Activated naive CD4-positive, alpha-beta T cell treated with anti-CD3 and anti-CD28 coated beads, Interleukin-2, amount 10 ng/mL, durations not matched to agents 7 days and 5 days (primary cell): ENCODE measurements at places on chromosomes 6 and 20.

DNA sequence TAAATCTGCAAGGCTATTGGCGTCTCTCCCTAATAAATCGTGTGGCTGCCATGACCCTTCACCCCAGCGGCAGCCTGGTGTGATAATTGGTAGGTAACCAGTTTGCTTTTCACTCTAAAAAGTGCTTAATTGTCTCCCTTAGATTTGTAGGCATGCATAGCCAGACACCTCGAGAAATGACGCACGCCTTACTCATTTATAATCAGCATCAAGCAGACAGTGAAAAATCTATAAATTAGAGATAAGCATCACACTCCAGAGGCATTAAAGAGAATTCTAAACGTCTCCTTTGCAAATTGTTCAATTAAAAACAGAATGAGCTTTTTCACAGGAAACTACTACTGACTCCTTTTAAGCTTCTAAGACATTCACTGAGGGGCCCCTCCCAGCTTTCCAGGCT lies 110.2 kb upstream of the RPS6KA2 start:
- no peak overlapping the region for H3K4me3 ChIP-seq
- DNase-seq = no peak
- peaks cover 4% of the 10 kb centered on the region for H3K4me1 ChIP-seq

DNA sequence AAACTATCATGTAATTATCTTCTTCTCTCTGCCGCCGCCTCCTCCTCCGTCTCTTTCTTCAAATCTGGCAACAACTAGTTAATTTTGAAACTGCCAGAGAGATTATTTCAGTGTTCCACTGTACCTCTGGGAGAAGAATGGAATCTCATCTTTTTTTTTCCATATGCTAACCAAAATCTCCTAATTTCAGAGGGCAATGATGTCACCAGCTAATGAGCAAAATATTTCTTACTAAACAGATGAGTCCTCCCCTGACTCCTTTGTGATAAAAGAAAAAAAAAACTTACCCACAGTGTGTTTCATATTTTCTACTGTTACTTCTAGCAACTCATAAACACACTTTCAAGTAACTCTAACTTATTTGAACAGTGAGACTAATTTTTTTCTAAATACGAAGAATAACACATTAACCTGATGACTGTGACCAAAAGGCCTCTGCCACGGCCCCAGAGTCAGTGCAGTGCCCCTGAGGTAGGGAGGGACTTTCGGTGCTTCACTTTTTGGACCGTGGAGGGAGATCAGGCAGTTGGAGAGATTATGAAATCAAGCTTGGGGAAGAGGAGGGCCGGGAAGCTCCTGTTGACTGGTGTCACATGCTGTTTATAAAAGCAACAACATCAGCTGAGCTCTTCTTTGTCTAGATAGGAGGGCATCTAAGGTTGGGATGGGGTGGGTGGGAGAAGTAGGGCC lies 159.6 kb downstream of the SASH1 start:
- H3K4me3 ChIP-seq = no peak overlapping the region
- no peak overlapping the region for H3K27ac ChIP-seq
- DNase-seq = no peak
- no peaks in the 10 kb centered on the region for H3K36me3 ChIP-seq

GRCh38 chr20:11188843-11189603 lies 515.2 kb upstream of the JAG1 start:
- no peaks in the 10 kb centered on the region for H3K4me1 ChIP-seq
- H3K4me3 ChIP-seq = no peak overlapping the region
- no peak for DNase-seq
- no peaks in the 10 kb centered on the region for H3K27me3 ChIP-seq
- H3K27ac ChIP-seq = no peak overlapping the region

DNA sequence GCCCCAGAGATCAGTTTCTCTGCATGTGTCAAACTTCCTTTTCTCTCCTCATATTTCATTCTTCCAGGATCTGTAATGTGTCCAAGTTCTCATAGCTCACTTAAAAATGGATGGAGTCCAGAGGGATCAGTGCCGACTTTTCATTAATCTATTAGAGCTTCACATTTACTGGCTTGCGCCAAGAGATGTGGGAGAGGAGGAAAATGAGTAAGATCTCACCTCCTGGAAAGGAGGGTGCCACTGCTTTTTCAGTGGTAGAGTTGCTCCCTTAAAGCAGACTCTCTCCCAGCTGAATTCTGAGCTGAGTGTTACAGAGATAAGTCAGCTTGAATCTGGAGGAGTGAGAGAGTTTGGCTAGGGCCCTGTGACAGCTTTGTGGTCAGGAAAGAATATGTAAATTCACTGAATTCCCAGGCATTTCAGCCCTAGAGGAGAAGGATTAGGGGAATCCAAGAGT lies 175.9 kb downstream of the SOX4 start:
- H3K27ac ChIP-seq = no peak overlapping the region
- no peaks in the 10 kb centered on the region for H3K36me3 ChIP-seq
- no peaks in the 10 kb centered on the region for H3K4me1 ChIP-seq
- H3K4me3 ChIP-seq = no peak overlapping the region

- DNase-seq = no peak
- H3K36me3 ChIP-seq = no peaks in the 10 kb centered on the region
- H3K4me1 ChIP-seq = peaks cover 12% of the 10 kb centered on the region
- no peak overlapping the region for H3K4me3 ChIP-seq
- H3K27me3 ChIP-seq = no peaks in the 10 kb centered on the region
These were observed 26.9 kb upstream of the ADTRP start for GRCh38 chr6:11805259-11806053.

DNA sequence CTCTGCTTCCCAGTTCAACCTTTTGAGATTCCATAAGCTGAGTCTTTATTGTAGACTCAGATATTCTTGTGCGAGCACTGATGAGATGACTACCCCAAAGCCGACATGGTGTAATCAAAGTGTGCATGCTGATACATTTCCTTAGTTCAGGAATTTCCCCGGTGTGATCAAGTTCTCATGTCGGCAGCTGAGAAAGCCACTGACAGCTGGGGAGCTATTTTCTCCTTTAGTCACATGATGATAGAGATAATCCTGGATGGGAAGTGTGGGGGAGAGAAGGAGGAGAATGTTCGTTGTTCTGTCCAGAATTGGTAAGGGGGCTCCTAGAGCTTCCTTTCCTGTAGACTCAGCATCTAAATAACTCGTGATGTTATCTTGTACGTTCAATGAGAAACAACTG lies 7.7 kb upstream of the CAP2 start:
- no peaks in the 10 kb centered on the region for H3K27me3 ChIP-seq
- H3K36me3 ChIP-seq = no peaks in the 10 kb centered on the region
- DNase-seq = no peak
- no peak overlapping the region for H3K27ac ChIP-seq

- H3K36me3 ChIP-seq = no peaks in the 10 kb centered on the region
- H3K4me1 ChIP-seq = no peaks in the 10 kb centered on the region
- no peaks in the 10 kb centered on the region for H3K27me3 ChIP-seq
These were observed 4.0 kb upstream of the ADGRF5 start for GRCh38 chr6:46925563-46926253.

DNA sequence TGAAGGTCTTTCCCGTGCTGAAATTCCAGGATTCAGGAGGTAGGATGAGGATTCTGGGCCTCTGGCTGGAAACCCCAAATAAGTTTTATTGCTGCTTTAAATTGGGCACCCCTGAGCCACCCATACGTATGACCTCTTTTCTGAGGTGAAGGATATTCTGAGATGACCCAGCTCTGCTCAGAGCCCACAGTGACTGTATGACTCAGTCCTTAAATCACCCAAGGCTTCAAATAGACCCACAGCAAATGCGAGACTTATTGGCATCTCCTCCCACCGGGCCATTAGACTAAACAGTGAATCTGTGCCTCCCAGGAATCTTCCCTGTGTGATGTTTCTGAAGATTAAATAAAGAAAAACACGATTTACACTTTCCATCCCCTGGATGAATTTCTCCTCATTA lies 9.5 kb downstream of the SIRPG start:
- no peak overlapping the region for H3K4me3 ChIP-seq
- no peak overlapping the region for H3K27ac ChIP-seq
- H3K27me3 ChIP-seq = no peaks in the 10 kb centered on the region
- no peak for DNase-seq

- no peak overlapping the region for H3K4me3 ChIP-seq
- no peaks in the 10 kb centered on the region for H3K36me3 ChIP-seq
- no peak for DNase-seq
- H3K4me1 ChIP-seq = no peaks in the 10 kb centered on the region
These were observed 586.6 kb downstream of the KIF16B start for GRCh38 chr20:15986690-15987089.

DNA sequence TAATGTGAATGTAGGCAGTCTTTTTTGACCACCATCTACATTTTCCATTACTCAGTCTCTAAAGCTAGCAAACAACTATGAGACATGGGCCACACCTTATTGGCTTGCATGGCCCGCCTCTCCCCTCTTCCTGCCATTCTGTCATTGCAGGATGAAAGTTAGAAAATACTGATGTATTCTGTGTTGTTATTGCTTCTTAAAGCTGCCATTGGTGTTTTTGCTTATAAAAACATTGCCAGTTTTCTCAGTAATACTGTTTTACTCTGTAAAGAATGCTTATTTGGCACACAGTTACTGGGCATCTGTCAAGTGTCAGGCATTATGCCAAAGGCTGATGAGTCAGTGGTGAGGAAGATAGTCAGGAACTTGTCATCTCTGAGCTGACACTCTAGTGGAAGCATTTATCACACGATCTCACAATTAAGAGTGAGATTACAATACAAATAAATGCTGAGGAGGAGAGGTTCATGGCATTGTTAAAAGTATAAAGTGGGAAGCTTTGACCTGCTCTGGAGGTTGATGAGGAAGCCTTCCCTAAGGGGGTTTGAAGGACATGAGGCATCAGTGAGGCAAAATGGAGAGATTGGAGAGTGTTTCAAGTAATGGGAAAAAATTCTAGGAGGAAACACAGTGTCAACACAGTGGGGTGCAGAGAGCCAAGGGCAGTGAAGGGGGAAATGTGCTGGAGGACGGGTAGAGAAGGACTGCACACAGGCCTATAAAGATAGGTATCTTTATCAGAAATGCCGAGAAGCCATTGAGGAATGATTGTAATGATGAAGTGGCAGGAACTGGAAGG lies 14.7 kb downstream of the KLHL32 start:
- DNase-seq = no peak
- no peak overlapping the region for H3K4me3 ChIP-seq
- no peaks in the 10 kb centered on the region for H3K4me1 ChIP-seq
- H3K36me3 ChIP-seq = no peaks in the 10 kb centered on the region
- H3K27me3 ChIP-seq = no peaks in the 10 kb centered on the region

GRCh38 chr20:62860391-62860923 lies 1.2 kb downstream of the TCFL5 start:
- H3K4me1 ChIP-seq = peaks cover 26% of the 10 kb centered on the region
- peaks cover 11% of the 10 kb centered on the region for H3K36me3 ChIP-seq
- H3K4me3 ChIP-seq = peak overlapping the region; percentile 48
- H3K27ac ChIP-seq = no peak overlapping the region
- no peak for DNase-seq

- no peaks in the 10 kb centered on the region for H3K27me3 ChIP-seq
- H3K4me1 ChIP-seq = no peaks in the 10 kb centered on the region
- no peaks in the 10 kb centered on the region for H3K36me3 ChIP-seq
- H3K27ac ChIP-seq = no peak overlapping the region
- DNase-seq = no peak
These were observed 835.3 kb upstream of the CITED2 start for GRCh38 chr6:140209775-140210174.

GRCh38 chr20:8524101-8525016 lies 392.3 kb downstream of the PLCB1 start:
- no peaks in the 10 kb centered on the region for H3K27me3 ChIP-seq
- H3K27ac ChIP-seq = no peak overlapping the region
- no peak overlapping the region for H3K4me3 ChIP-seq
- DNase-seq = no peak
- H3K36me3 ChIP-seq = no peaks in the 10 kb centered on the region

DNA sequence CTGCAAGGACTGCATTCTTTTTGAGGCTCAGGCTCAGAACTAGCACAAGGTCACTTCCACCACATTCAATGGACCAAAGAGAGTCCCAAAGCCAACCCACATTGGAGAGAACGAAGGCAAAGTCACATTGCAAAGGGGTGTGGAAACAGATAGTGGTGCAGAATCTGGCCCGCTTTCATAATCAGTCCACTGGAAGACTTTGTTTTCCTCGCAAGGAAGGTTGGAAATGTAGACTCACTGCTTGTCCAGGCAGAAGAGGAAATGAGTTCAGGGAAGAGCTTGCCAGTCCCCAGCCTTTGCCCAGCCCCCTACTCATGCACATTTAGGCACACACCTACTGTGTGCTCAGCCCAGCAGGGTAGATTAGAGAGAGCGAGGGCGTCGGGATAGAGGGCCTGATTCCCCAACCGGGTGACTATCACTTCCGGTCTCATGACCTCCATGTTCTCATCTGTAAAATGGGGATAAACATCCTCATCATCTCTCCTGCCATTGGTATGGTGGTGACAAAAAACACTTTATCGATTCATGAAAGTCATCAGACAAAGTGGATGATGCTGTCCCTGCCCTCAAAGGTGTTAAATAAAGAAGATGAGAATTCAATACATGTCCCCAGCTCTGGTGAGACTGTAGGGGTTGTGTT lies 24.3 kb upstream of the CCN5 start:
- H3K4me1 ChIP-seq = peaks cover 9% of the 10 kb centered on the region
- no peak overlapping the region for H3K4me3 ChIP-seq
- no peaks in the 10 kb centered on the region for H3K36me3 ChIP-seq
- H3K27me3 ChIP-seq = peaks cover 11% of the 10 kb centered on the region
- no peak overlapping the region for H3K27ac ChIP-seq
- no peak for DNase-seq

DNA sequence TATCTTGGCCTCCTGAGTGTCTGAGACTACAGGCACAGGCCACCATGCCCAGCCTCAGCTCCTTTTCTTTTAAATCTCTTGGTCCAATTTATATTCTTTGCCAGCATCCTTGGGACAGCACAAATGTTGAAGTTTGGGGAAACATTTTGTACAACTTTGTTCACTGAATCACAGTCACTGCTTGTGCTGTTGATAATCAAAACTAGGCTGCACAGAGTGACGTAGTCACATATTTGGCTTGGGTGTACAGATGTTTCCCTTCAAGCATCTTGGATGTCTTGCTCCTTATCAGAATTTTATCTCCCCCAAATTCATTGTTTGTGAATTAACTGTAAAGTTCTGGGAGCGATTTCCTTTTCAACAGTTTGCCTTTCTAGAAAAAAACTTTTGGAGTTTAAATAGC lies 17.9 kb downstream of the CARMIL1 start:
- H3K36me3 ChIP-seq = no peaks in the 10 kb centered on the region
- no peak overlapping the region for H3K27ac ChIP-seq
- no peak for DNase-seq
- no peak overlapping the region for H3K4me3 ChIP-seq

DNA sequence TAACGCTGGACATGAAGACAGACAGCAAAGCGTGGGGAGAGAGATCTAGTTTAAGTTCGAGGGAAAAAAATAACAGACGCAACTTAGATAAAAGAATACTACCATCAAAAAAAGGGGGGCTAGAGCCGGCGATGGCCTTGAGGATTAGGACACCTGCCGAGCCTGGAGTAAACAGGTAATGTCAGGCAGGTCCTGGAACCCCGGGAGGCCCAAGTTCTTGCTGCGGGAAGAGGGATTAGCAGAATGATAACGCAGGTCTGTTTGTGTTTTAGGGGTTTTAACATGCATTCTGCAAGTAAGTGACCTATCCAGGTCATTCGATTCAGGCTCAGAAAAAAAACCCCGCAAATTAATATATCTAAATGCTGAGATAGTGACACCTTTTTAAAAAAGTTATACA lies 754 bp upstream of the TMEM170B start:
- H3K4me3 ChIP-seq = peak overlapping the region; percentile 80
- peaks cover 44% of the 10 kb centered on the region for H3K27me3 ChIP-seq
- H3K36me3 ChIP-seq = no peaks in the 10 kb centered on the region
- H3K4me1 ChIP-seq = peaks cover 20% of the 10 kb centered on the region
